ENCODE measurements at places on chromosomes 1 and 21. TPM values are rescaled to one million over a fixed set of nuclear protein-coding genes. Genes with fewer than 3 reads are reported as not detected.

- H3K4me3 ChIP-seq: no peak overlapping the region
- no peak overlapping the region for H3K27ac ChIP-seq
- H3K36me3 ChIP-seq: no peaks in the 10 kb centered on the region
- H3K27me3 ChIP-seq: peaks cover 12% of the 10 kb centered on the region
- DNase-seq: no peak
- no peaks in the 10 kb centered on the region for H3K4me1 ChIP-seq
Measured at GRCh38 chr1:224641030-224641429, 24.9 kb downstream of the CNIH3 start.

- H3K4me3 ChIP-seq: no peak overlapping the region
- no peak overlapping the region for H3K27ac ChIP-seq
- H3K4me1 ChIP-seq: peaks cover 4% of the 10 kb centered on the region
- H3K27me3 ChIP-seq: peaks cover 7% of the 10 kb centered on the region
Measured at GRCh38 chr1:230502306-230502705, 76.2 kb upstream of the PGBD5 start.

DNA sequence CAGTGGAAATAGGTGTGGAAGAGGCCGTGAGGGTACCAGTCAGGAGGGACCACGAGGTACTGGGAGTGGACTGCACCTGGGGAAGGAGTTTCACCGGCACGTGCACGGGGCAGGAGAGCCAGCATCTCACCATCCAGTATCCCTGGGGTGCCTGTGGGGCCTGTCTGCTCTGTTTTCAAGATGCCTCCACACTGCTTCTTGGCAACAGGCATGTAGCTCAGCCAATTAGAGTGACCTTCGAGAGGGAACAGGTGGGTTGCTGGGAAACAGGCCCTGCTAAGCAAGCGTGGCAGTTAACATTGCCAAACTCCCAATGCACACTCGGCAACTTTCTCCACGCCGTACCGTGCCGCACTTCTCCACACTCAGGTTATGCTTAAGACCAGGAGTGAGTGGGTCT lies 17.7 kb downstream of the KCNC4 start:
- peaks cover 15% of the 10 kb centered on the region for H3K36me3 ChIP-seq
- no peak overlapping the region for H3K4me3 ChIP-seq
- H3K27me3 ChIP-seq: no peaks in the 10 kb centered on the region
- no peak for DNase-seq
- H3K4me1 ChIP-seq: no peaks in the 10 kb centered on the region

DNA sequence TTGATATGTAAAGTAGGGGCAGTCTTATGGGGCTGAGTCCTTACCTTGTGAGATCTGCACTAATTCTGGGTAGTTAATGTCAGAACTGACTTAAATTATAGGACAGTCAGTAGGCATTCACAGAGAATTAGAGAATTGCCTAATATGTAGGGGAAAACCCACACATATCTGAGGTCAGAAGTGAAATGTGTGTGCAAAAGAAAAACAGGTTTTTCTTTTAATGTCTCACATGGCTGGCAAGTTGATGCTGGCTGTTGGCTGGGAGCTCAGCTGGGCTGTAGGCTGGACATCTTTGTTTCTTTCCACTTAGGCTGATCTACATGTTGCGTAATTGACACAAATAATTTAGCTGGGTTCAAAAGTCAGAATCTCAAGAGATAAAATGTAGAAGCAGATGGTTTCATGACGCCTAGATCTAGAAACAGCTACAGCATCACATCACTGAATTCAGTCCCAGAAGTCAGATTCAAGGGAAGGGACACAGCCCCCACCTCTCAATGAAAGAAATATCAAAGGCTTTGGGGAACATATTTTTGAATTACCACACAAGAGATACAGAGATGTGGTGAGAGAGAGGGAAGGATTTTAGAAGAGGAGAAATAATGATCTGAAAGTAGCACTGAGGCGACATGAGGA lies 98.9 kb downstream of the TNFSF18 start:
- H3K27ac ChIP-seq: no peak overlapping the region
- peaks cover 6% of the 10 kb centered on the region for H3K27me3 ChIP-seq
- H3K36me3 ChIP-seq: no peaks in the 10 kb centered on the region
- no peak for DNase-seq
- H3K4me1 ChIP-seq: peaks cover 6% of the 10 kb centered on the region
- no peak overlapping the region for H3K4me3 ChIP-seq

GRCh38 chr1:167305706-167306277 lies 85.1 kb downstream of the POU2F1 start:
- H3K4me3 ChIP-seq: no peak overlapping the region
- H3K4me1 ChIP-seq: peaks cover 16% of the 10 kb centered on the region
- no peak for DNase-seq
- no peak overlapping the region for H3K27ac ChIP-seq
- peaks cover 2% of the 10 kb centered on the region for H3K36me3 ChIP-seq
- no peaks in the 10 kb centered on the region for H3K27me3 ChIP-seq

DNA sequence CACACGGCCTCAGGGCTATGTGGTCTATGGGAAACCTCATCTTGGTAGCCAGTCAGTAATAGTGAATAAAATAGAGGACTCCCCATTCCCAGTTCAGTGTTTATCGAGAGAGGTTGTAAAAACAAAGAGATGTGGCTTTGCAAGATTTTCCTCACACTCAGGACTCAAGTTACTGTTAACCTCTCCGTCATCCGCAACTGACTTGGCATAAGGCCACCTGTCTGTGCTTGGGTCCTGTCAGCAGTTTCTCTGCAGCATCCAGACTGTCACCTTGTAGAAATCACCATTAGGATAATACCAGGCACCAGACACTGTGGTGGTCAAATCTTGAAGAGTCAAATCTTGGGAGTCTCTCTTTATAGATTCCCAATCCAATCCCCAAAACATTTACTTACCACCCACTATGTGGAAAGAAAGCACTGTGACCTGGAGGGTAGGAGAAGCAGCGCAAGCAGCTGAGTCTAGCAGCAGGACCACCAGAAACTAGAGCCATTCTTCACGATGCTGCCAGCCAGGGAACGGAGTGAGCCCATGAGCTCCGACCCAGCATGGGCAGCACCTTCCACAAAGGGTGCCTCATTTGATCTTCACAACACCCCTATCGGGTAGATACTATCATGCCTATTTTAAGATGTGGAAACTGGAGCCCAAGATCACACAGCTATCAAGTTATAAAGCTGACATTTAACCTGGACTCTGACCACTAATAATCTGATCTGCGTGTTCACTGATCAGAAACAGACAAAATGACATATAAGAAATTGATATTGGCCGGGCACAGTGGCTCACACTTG lies 5.6 kb upstream of the GPR25 start:
- peak overlapping the region; percentile 35 for H3K27ac ChIP-seq
- H3K4me1 ChIP-seq: peaks cover 66% of the 10 kb centered on the region
- no peaks in the 10 kb centered on the region for H3K36me3 ChIP-seq
- H3K4me3 ChIP-seq: no peak overlapping the region
- H3K27me3 ChIP-seq: no peaks in the 10 kb centered on the region

GRCh38 chr1:230834292-230834691 lies 34.0 kb downstream of the C1orf198 start:
- no peak overlapping the region for H3K4me3 ChIP-seq
- H3K36me3 ChIP-seq: peaks cover 4% of the 10 kb centered on the region
- peaks cover 10% of the 10 kb centered on the region for H3K27me3 ChIP-seq
- H3K27ac ChIP-seq: no peak overlapping the region

DNA sequence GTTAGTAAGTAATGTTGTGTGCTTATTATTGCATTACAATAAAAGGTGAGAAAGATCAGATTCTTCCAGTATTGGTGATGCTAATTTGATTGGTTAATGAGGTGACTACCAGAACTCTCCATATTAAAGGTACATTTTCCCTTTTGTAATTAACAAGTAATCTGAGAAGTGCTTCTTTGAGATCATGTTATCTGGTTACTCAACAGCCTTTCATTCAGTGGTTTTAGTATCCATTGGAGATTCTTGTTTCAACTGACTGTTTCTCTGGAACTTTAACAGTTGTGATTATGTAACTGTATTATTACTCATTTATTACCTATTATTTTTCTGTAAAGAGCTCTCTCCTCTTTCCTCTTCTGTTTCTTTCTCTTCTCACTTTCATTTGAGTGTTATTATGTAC lies 86.7 kb downstream of the PEX14 start:
- H3K4me1 ChIP-seq: peaks cover 7% of the 10 kb centered on the region
- no peak overlapping the region for H3K4me3 ChIP-seq
- no peaks in the 10 kb centered on the region for H3K27me3 ChIP-seq
- H3K36me3 ChIP-seq: peaks cover 12% of the 10 kb centered on the region

- peaks cover 20% of the 10 kb centered on the region for H3K4me1 ChIP-seq
- no peaks in the 10 kb centered on the region for H3K27me3 ChIP-seq
- peaks cover 25% of the 10 kb centered on the region for H3K36me3 ChIP-seq
- no peak overlapping the region for H3K27ac ChIP-seq
- DNase-seq: no peak
Measured at GRCh38 chr1:33273961-33274371, 17.7 kb downstream of the ZNF362 start.

DNA sequence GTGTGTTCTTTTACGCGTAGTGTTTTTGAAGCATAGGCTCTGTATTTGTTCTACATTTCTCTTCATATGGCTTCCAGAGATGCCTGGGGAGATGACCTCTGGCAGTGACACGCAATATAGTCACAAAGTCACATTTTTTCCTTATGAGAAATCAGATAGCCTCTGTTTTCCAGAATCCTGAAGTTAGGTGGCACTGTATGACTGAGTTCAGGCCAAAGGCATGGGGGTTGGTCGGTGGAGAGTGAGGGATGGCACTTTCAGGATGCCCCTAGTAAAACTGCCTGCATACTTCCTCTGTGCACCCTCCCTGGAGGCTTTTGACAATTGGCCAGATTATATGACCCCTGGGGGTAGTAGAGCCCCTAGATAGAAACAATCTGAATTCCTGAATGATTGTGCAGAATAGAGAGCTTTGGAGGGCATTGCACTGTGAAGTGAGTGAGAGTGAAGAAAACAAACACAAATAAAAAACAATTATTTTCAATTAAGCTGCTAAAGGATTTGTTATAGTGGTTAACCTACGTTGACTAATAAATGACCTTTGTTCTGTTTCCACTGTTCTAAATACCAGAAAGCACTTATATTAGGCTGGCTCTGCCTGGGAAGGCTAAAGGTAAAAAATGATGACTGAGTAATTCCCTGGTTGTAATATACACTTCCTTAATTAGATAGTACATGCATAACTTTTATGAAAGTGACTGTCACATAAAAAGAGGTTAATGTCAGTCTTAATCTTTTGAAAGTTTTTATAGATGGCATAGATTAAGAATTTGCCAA lies 1660.8 kb downstream of the PLA2G4A start:
- DNase-seq: no peak
- no peaks in the 10 kb centered on the region for H3K27me3 ChIP-seq

GRCh38 chr1:180131510-180131909 lies 23.2 kb upstream of the QSOX1 start:
- H3K4me3 ChIP-seq: no peak overlapping the region
- no peak overlapping the region for H3K27ac ChIP-seq
- no peaks in the 10 kb centered on the region for H3K4me1 ChIP-seq
- DNase-seq: no peak

DNA sequence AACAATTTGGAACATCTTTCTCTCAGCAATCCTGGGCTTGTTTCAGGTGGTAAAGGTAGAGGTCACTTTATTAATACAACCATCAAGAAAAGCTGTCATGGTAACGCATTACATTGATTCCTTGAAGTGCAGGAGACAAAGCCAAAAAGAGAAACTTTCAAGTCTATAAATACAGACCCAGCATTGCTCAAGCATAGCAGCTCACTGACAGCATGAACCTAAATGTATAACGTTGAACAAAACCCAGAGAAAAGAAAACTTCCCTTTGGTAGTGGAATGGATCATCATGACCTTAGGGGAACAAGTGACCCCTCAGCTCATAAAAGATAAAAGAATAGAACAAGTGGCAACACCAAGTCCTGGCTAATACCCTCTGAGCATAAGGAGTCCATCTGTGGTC lies 332.2 kb downstream of the NTNG1 start:
- H3K27me3 ChIP-seq: no peaks in the 10 kb centered on the region
- no peak for DNase-seq
- H3K4me1 ChIP-seq: peaks cover 8% of the 10 kb centered on the region
- no peak overlapping the region for H3K27ac ChIP-seq

DNA sequence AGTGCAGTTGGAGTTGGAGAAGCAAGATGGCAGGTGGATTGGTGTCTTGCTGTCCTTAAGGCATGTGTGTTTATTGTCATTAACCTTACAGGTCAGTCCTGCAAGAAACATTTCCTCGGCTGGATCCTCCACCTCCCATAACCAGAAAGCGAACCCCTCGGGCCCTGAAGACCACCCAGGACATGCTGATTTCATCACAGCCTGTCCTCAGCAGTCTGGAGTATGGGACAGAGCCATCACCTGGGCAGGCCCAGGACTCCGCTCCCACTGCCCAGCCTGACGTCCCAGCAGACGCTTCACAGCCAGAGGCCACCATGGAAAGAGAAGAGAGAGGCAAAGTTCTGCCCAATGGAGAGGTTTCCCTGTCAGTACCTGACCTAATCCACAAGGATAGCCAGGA lies 1.6 kb downstream of the C1orf226 start:
- no peak for DNase-seq
- H3K4me1 ChIP-seq: no peaks in the 10 kb centered on the region
- H3K27me3 ChIP-seq: no peaks in the 10 kb centered on the region
- H3K36me3 ChIP-seq: no peaks in the 10 kb centered on the region
- H3K4me3 ChIP-seq: no peak overlapping the region

DNA sequence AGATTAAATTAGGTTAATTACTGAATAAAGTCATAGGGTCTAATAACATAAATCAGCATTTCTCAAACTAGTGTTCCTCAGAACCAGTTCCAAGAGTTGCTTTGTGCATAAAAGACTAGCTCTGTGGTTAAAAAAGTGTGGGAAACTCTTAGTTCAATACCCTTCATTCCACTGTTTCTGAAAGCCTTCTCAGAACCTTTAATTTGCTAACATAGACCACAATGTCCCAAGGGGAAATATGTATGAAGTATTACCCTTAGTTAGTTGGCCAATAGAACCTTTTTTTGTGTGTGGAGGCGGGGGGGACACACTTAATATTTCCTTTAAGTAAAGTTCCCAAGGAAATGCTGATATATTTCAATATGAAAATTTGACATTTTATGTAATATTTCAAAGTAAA lies 20.4 kb downstream of the ODF2L start:
- no peak overlapping the region for H3K4me3 ChIP-seq
- peaks cover 48% of the 10 kb centered on the region for H3K36me3 ChIP-seq
- H3K27me3 ChIP-seq: no peaks in the 10 kb centered on the region
- H3K4me1 ChIP-seq: peaks cover 2% of the 10 kb centered on the region
- DNase-seq: no peak

GRCh38 chr1:229964281-229964680 lies 102.8 kb upstream of the GALNT2 start:
- peaks cover 20% of the 10 kb centered on the region for H3K27me3 ChIP-seq
- H3K27ac ChIP-seq: no peak overlapping the region
- no peaks in the 10 kb centered on the region for H3K4me1 ChIP-seq
- H3K36me3 ChIP-seq: no peaks in the 10 kb centered on the region
- H3K4me3 ChIP-seq: no peak overlapping the region

GRCh38 chr1:161038523-161039153 lies at the start of gene TSTD1:
Gene TSTD1, minus strand, starts transcription at chr1:161038964. Its CDS starts 75 bp downstream, at chr1:161038889.
- DNase-seq: peak; percentile 80
- H3K27ac ChIP-seq: peak within 1 kb of the TSS; percentile 95
- H3K4me3 ChIP-seq: peak within 1 kb of the TSS; percentile 91
- peaks cover 53% of the 10 kb centered on the region for H3K4me1 ChIP-seq

Gene DEGS1
- total RNA-seq: 55.5 TPM

Gene BARHL2
- total RNA-seq: not detected

Gene CDC14A
- total RNA-seq: 16.8 TPM

Gene DCST2
- total RNA-seq: 1.0 TPM

Gene POU2F1
- total RNA-seq: 30.5 TPM

Gene CHI3L1
- not detected for total RNA-seq

Gene CBR3
- 4.7 TPM for total RNA-seq

Gene ATF6
- 23.7 TPM for total RNA-seq

Gene MANEAL
- 5.3 TPM for total RNA-seq

Measured in activated B cell treated with CpG ODN at 0.5 μM for 24 hours (primary cell).